ENCODE measurements at places on chromosomes 11 and 22. TPM values are rescaled to one million over a fixed set of nuclear protein-coding genes. Genes with fewer than 3 reads are reported as not detected.

Gene TAF1D
- 157 TPM for total RNA-seq

Gene DSCAML1
- 10.1 TPM for total RNA-seq

Gene PKDREJ
- total RNA-seq = not detected

DNA sequence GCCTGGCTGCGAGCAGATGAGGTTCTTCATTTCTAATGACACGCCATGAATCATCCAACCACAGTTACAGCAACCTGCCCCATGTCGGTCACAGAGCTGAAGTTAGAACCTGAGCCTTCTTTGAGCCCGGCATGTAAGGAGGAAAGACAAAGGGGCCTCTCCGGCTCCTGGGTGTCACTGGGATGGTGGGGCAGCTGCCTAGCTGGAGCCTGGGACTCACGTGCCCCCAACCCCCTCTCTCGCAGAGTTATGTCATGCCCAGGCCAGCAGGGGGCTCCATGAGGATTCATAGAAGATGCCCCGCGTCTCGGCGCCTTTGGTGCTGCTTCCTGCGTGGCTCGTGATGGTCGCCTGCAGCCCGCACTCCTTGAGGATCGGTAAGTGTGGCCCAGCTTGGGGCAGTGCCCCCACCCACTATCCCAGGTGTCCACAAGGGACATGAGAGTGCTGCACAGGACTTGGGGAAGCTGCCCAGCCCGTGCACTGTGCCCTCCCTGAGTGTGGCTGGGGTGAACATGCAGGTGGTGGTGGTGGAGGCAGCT lies 148.5 kb downstream of the GRIK4 start:
- DNase-seq = peak; percentile 48

DNA sequence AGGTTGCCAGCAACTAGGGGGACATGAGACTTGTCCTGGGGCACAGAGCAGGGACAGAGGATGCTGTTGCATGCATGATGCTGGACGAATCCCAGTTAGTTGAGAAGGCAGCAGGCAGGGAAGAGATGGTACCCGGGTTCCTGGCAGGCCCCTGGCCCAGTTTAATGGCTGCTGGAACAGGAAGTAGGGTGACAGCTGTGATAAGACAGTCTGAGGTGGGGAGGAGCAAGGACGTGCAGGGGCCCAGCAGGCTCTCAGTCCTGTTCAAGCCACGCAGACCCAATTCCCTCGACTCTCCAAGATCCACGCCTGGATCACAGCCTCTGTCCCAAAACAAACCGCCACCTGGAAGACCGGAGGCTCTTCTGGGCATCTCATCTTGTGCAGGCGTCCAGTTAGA lies 32.0 kb downstream of the LRRC10B start:
- no peak for DNase-seq

DNA sequence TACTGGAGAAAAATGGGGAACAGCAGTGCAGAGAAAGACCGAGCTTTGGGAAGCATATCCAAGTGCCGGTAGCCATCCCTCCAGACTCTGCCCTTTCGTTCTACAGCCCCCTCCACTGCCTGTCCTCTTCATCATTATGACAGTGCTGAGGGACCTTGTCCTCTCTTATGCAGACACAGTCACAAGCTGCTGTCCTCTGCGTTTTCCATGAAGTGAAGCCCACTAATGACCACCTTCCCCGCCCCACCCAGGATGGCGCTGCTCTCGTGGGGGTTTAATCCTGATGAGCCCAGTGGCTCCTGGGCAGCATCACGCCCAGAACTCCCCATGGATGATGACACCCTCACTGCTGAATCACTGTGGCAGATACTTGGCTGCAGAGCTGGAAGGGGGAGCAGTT lies 157.7 kb downstream of the PKNOX2 start:
- no peak for DNase-seq

- DNase-seq = peak; percentile 71
These were observed 90.0 kb downstream of the GRIK4 start for GRCh38 chr11:120601536-120601935.

DNA sequence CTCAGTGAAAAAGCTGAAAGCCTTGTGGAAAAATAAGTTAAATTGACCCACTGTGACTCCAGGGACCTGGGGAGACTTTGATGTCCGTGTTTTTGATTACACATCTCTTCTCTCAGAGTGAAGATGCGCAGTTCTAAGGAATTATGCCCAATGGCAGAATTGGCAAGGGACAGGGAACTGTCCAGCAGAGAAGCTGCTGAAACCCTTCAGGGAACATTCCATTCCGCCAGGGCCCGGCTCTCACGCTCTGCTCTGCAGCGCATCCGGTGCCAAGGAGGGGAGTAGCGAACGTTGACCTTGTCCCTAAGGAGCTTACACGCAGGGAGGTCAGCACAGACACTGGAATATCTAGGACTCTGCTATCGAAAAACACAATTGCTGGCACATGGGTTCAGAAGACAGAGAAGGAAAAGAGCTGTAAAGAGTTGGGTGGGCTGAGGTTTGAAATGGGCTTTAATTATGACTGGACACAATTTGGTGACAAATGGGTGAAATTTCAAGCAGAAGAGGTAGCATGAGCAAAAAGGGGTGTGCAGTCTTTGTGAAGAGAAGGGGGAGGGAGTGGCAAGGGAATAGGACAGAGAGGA lies 64.5 kb upstream of the B3GAT1 start:
- DNase-seq = peak; percentile 4

- no peak for DNase-seq
These were observed 209.5 kb downstream of the AASDHPPT start for GRCh38 chr11:106286881-106287504.

- no peak for DNase-seq
These were observed 472.2 kb downstream of the SOX6 start for GRCh38 chr11:15884141-15884540.

- peak; percentile 16 for DNase-seq
These were observed 27.6 kb downstream of the PLA2G6 start for GRCh38 chr22:38153821-38154562.

- peak; percentile 48 for DNase-seq
These were observed 38.8 kb downstream of the STIM1 start for GRCh38 chr11:3894128-3894731.

GRCh38 chr11:122096272-122097112 lies 19.5 kb downstream of the BLID start:
- DNase-seq = no peak

- no peak for DNase-seq
These were observed 553 bp upstream of the TCIRG1 start for GRCh38 chr11:68038226-68038717.

DNA sequence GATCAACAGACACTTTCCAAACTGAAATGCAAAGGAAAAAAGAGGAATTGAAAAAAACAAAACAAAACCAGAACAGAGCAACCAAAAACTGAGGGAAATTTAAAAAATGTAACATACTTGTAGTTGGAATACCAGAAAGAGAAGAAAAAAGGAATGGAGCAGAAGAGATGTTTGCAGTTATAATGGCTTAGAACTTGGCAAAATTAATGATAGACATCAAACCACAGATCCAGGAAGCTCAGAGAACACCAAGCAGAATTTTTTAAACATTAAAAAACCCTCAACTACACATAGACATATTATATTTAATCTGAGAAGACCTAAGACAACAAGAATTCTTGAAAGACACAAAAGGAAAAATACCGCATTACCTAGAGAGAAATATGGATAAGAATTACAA lies 46.1 kb downstream of the ASCL2 start:
- DNase-seq = no peak

DNA sequence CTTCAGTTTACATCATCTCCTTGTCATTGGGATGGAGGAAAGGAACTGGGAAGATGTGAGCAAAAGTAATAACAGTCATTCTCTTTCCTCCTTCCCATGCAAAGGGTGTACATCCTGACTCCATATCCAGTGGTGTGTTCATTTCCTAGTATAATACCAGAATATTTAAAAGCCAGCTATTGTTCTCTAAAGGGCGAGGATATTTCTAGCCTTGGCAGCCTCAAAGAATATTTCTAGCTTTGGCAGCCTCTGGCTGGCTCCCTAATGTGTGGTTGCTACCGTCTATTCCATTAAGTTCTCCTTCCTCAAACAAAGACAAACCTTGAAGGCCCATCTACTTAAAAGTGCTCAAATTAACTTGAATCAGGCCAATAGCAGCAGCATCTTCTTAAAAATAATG lies 114.0 kb downstream of the FAM76B start:
- DNase-seq = no peak

- no peak for DNase-seq
These were observed 63.3 kb upstream of the PHF21B start for GRCh38 chr22:45073064-45073463.

DNA sequence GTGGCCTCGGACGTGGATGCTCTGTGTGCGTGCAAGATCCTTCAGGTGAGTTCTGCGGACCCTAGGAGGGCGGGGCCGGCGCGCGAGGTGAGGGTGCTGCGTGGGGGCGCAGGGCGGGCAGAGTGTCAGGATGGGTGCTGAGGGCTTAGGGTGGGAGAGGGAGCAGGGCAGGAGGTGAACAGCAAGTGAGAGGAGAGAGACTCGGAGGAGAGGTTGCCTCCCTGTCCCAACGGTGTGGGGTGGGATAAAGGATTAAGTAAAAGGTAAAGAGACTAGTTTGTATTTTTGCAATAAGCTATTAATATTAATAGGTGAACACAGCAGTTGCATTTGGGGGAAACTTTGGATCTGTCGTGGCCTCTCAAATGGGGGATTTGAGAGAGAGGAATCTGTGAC lies 451 bp downstream of the CDC45 start:
- DNase-seq = no peak

DNA sequence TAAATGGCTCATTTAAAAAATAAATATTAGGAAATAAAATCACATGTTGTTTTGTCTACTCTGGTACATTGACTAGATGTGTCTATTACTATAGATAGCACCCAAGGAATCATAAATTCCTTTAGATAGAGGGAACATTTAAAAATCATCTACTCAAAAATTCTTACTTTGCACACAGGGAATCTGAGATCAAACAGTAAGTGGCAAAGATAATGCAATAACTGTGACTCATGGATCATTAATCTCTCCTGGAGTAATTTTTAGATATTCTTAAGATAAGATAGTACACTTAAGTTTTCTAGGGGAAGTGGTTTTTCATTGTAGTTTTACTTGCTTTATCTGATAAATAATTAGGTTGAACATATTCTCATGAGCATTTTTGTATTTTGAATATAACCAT lies 468.9 kb downstream of the LUZP2 start:
- no peak for DNase-seq

DNA sequence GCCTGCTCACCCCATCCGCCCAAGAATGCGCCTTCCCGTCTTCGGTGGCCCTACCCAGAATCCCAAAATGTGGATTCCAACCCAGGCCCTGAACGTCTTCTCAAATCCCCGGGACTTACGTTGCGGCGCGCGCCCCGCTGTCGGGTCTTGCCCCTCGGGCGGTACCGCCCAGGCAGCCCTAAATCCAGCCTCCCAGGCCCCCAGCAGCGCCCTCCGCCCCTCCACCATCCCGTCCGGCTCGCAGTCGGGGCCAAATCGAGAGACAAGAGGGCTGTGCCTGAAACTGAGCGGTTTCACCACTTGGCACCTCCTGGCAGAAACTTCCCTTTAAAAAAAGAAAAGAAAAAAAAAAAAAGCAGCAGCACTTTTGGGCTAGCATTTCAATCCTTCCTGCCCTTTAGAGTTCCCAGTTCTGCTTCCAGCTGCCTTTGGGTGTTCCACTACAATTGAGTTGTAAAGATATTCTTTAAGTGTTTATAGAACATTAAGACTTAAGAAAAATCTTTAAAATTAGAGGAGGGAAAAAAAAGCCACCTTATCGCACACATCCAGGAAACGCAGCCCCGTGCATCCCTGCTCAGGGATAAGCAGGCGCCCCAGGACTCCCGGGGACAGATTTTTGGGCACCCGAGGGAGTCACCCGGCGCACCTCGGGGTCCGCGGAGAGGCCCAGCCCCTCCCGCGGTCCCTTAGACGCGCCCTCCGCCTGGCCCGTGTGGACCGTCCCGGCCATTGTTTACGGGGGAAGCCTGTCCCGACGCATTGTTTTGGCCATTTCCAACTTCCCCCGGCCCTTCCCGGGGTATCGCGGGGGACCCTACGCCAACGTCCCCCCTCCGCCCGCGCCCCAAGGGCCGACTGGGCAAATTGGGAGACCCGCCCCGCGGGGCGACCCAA lies 57.6 kb downstream of the KCNJ4 start:
- DNase-seq = no peak

GRCh38 chr11:1968454-1969002 lies 21.4 kb downstream of the MRPL23 start:
- no peak for DNase-seq

DNA sequence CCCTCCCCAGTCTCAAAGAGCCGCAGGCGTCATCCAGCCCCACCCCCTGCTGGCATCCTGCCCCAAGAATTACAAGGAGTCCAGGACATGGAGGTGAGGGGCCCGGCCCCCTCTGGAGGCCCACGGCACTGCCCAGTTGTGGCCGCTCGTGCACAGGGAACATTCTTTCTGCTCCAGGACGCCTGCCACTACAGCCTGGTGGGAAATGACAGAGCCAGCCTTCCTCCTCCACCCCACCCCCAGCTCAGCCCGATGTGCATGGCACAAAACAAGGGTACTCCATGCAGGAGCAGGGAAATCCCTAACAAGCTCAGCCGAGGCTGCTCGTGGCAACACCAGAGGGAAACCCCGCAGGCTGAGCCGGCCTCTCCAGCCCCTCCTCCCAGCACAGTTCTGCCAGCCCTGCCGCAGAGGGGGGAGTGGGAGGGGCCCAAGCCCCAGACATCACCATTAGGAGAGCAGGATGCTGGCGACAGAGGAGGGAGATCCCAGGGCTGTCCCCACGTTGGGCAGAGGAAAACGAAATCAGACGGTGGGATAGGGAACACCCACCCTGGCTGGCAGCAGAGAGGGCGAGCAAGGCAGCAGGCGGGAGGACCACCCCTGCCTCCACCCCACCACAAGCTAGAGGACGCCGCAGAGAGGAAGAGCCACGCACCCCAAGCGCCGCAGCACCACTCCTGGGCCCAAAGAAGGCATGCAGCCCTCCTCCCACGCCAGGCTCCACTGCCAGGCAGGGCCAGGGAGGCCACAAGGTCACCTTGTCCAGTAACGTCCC lies 10.0 kb downstream of the IGSF9B start:
- DNase-seq = no peak
